ENCODE measurements at places on chromosomes 12 and 14. TPM values are rescaled to one million over a fixed set of nuclear protein-coding genes. Genes with fewer than 3 reads are reported as not detected.

GRCh38 chr12:21459474-21459873, 22.0 kb downstream of the PYROXD1 start:
- H3K27ac ChIP-seq: no peak overlapping the region
- H3K27me3 ChIP-seq: no peaks in the 10 kb centered on the region

The LALBA gene
- not detected for total RNA-seq

DNA sequence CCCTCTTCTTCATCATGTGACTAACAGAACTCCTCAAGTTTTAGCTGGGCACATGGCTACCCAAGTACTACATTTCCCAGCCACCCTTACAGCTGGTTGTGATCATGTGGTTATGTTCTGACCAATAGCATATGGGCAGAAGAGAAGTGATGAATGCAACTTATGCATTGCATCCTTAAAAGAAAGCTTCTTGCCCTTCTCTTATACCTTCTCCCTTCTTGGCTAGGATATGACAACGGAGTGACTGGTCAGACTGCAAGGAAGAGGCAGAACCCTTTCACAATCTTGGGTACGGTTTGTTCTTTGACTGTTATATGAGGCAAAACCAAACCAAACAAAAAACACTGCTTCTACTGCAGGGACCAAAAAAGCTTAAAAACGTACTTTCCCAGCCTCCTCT, 66.5 kb upstream of the MAX start:
- H3K27me3 ChIP-seq: peaks cover 5% of the 10 kb centered on the region
- H3K4me3 ChIP-seq: no peak overlapping the region
- no peak overlapping the region for H3K27ac ChIP-seq
- no peak for DNase-seq
- H3K4me1 ChIP-seq: peaks cover 10% of the 10 kb centered on the region

The SPATA7 gene
- total RNA-seq: 1.2 TPM

DNA sequence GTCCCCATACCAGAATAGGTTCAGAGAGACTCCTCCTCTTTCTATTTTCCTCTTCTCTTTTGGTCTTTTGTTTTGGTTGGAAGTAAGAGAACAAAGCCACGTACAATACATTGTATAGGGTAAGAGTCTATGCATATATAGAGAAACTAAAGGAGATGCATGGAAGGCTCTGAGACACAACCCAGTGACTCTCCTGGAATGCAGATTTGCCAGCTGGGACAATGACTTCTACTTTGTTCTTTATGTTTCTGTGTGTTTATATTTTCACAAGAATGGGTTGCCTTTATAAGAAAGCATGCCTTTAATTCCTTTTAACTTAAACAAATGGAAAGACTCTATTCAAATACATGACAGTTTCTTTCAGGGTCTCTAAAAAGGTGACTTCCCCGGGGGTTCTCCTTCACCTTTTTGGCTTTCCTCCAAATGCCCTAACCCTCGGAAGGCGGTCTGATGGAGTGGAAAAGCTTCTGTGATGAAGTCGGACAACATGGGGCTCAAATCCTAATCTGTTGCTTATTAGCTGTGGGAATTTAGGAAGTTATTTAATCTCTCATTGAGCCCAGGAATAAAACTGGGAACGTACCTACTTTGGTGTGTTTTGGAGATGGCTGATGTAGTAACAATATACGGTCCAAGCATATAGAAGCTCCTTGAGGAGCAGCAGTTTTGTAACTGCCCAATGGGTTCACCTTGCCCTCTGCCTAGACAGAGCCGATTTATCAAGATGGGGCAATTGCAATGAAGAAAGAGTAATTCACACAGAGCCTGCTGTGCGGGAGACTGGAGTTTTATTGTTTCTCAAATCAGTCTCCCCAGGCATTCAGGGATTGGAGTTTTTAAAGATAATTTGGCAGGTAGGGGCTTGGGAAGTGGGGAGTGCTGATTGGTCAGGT, 9.1 kb upstream of the SERPINA1 start:
- no peak for DNase-seq
- peaks cover 4% of the 10 kb centered on the region for H3K4me1 ChIP-seq
- H3K27me3 ChIP-seq: peaks cover 9% of the 10 kb centered on the region
- H3K27ac ChIP-seq: no peak overlapping the region

The CRIP2 gene
- 68.3 TPM for total RNA-seq
